LNCaP clone FGC (cell line): ENCODE measurements at places on chromosomes 16 and 17.

DNA sequence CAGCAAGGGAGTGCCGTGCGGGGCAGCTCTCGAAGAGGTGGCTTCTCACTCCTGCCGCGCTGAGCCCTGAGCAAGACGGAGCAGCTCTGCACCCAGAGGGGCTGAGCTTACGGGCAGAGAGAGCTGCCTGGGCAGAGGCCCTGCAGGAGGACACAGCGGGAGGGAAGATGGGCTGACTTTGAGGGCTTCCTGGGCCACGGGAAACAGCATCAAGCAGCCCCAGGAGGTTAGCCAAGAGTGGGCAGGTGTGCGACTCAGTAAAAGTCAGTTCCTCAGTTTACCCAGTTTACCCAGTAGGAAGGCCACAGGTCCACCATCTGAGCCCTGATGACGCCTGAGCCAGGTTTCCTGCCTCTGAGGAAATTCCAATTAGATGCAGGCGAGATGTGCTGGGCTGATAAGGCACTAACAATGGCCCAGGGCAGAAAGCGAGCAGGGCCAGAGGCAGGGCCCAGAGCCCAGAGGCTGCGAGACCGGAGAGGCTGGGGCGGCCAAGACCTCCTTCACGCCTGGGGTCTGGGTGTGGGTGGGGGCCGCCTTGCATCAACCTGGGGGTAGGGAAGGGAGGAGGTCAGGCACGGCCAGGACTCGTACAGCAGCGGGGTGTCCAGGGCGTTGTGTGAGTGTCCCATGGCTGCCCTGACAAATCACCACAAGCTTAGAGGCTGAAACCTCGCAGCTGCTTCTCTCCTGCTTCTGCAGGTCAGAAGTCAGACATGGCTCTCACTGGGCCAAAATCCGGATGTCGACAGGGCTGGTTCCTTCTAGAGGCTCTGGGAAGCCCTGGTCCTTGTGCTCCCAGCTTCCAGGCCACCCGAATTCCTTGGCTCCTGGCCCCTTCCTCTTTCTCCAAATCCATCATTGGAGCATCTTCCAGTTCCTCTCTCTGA is 32.0 kb upstream of the CIBAR2 start:
- DNase-seq: no peak

DNA sequence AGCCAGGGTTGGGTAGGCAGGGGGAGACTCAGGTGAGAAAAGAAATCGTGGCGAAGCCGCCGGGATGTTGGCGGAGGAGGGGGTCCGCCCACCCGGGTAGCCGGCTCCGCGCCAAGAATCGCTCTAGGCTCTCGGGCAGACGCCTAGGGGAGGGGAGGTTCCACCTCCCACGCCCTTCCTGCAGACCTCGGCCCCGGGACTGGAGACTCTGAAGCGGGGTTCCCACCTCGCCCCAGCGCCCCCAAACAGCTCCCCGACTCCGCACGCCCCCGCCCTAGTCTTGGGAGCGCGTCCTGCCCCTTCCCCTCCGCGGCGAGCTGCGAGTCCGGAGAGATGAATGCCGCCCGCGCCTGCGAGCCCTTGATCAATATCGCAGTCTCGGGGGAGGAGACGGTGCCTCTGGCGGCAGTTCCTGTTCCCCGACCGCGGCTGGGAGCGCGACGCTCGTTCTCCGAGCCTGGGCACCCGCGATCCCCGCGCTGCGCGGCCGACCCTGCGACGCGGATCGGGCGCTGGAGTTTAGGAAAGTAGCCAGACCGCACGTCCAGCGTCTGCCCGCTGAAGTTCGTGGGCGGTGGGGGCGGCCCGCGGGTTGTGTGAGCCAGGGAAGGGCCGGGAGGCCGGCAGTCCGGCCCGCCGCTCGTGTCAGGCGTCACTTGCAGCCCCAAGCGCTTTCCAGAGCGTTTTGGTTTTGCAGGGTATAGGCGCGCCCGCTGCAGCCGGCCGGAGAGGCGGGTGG is 790 bp downstream of the CRHR1 start:
- DNase-seq: no peak

GRCh38 chr17:67400193-67400592 is 23.1 kb downstream of the PITPNC1 start:
- DNase-seq: no peak

- peak; percentile 15 for DNase-seq
These were observed 4.3 kb downstream of the SPDYE4 start for GRCh38 chr17:8753976-8754440.

DNA sequence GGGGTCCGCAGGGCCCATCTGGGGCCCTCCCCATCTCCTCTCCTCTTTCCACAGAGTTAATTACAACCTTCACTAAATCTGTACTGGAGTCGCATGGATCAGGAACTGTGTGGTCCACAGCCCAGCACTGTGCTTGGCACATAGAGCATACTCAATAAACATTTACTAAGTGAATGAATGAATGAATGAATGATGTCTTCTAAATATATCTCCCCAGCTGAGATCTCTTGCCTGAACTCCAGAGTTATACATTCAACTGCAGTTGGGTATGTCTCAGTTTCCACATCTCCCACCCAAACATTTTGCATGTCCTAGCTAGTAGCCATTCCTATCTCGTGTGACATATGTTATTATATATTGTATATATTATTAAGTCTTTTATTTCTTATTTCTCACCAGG is 28.7 kb upstream of the IL21R start:
- no peak for DNase-seq

DNA sequence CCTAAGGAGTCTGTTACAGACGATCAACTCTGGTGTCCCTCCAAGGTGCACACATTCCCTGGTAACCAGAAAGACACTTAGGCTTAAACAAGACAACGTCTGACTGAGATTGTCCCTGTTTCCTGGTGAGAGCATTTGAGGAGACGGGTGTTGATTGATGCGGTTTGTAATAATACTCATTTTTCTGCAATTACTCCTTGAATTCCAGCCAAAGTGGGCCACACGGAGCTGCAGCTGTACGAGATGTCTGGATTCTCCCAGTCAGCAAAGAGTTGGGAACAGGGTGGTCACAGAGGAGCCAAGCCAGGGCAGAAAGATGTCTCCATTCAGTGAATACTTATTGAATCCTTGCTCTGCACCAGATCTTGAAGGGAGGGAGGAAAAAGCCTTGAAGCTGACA is 30.9 kb upstream of the CES5A start:
- DNase-seq: no peak

- no peak for DNase-seq
These were observed 12.5 kb upstream of the NKD1 start for GRCh38 chr16:50535506-50536257.

- no peak for DNase-seq
These were observed 34.5 kb downstream of the HSBP1 start for GRCh38 chr16:83842291-83842690.
